ENCODE measurements at places on chromosomes 5 and 9.

DNA sequence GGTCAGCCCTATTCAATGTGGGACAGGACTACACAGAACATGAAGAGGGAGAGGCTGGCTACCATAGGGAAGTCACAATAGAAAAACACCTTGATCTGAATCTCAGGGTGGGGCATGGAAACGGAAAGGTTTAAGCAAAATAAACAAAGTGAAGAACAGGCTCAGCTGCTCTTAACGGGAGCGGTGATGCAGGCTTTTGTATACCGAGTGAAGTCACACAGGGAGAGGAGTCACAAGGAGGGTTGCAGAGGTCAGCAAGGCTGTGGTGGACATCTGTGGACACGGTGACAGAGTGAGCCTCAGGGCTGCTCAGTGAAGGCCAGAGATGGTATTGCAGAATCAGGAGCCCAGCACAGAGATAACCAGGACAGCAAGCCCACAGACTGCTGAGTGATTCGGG is 30.6 kb upstream of the SEMA4D start:
- DNase-seq, result no peak

GRCh38 chr9:35797311-35798109 is 6.1 kb downstream of the NPR2 start:
- no peak for DNase-seq

DNA sequence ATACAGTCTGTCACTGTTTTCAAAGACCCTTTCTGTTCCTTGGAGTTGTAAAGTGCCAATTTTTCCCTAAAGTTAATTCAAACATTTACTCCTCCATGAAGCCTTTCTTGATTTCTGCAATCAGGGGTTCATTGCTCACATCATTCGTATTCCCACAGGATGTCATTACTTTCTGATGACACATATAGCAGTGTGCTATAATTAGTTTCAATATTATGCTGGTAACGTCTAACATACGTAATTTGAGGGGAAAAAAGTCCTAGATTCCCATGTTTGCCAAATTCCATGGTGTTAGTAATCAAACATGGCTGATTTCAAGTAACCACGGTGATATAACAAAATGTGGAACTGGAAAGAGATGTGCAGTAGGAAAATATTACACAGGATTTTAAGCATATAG is 468.2 kb upstream of the MEF2C start:
- DNase-seq, result no peak

DNA sequence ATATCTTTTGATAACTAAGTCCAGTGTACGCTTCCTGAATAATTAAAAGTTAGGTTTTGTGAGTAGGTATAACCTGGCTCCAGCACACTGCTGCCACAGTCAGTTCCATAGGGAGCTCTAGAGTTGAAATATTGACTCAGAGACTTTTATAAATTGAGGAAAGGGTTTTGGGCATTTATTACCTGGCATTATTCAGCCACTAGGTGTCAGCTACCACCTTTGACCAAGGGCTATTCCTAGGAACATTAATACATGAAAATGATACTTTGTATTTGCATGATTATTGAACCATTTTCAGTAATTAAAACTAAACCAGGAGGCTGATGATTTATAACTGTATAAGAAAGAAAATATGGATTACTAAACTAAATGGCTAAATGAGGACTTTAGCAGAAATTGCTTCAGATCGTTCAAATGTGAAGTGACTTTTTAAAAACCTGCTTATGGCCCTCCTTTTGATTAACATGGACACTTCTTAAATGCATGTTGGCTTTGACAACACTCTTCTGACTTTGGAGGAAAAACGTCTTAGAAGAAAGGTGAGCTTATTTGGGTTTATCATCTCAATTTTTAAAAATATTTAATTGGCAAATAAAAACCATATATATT is 83.0 kb downstream of the SMC2 start:
- DNase-seq, result no peak

- DNase-seq, result peak; percentile 29
Observed at GRCh38 chr9:128159522-128159783, 612 bp upstream of the BBLN start.

- DNase-seq, result no peak
Observed at GRCh38 chr5:114249823-114250222, 112.0 kb upstream of the KCNN2 start.

DNA sequence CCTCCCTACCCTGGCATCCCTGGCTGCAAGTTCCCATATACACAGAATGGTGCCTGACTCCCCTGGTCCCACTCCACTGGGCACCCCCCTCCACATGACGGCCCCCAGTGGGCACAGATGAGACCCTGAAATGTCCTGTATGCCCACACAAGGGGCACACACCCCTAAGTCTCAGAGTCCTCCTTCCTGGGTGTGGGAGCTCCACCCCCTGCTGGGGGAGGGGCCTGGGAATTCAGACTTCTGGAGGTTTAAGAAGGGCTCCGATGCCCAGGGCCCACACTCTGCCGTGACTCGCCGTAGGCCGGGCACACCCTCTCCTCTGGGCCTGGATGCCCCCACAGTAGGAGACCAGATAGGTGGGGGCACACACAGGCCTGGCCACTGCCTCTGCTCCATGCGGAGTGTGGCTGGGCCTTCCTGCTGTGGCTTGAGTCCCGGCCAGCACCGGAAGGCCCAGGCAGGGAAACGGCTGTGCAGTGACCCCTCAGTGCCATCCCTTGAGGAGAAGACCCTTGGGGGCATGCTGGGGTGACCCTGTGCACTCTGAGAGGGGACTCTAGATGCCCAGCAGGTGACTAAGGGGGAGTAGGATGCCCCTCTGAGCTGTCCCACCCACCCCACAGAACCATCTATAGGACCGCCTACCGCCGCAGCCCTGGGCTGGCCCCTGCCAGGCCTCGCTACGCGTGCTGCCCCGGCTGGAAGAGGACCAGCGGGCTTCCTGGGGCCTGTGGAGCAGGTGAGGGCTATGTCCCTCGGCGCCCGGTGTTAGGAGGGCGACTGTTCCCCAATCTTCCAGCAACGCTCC is 6.5 kb downstream of the EGFL7 start:
- no peak for DNase-seq

- DNase-seq, result no peak
Observed at GRCh38 chr5:74647096-74647495, 6.6 kb upstream of the ENC1 start.

GRCh38 chr5:171310212-171310818 is 1.3 kb downstream of the TLX3 start:
- DNase-seq, result no peak

DNA sequence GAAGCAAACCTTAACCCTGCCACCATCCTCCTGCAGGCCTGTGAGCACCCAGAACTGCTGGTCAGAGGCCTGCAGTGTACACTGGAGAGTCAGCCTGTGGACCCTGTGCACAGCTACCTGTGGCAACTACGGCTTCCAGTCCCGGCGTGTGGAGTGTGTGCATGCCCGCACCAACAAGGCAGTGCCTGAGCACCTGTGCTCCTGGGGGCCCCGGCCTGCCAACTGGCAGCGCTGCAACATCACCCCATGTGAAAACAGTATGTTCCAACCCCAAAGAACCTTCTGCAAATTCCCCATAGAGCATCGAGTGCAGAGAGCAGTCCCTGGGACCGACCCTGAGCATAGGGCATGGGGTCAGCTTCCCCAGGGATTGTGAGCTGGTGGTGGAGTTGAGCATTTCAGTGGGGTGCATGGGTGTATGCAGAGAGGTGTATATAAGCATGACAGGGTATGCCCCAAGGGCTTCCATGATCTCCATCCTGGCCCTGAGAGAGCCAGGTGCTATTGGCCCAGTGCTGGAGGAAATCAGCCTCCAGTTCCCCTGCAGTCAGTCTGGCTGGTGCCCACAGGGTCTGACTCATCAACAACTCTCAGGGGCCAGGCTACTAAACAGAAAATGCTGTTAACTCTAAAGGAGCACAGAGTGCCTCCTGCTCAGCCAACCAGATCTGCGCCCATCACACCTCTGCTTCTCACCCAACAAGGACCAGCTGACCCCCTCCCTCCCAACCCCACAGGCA is 126.2 kb downstream of the SAXO1 start:
- no peak for DNase-seq

DNA sequence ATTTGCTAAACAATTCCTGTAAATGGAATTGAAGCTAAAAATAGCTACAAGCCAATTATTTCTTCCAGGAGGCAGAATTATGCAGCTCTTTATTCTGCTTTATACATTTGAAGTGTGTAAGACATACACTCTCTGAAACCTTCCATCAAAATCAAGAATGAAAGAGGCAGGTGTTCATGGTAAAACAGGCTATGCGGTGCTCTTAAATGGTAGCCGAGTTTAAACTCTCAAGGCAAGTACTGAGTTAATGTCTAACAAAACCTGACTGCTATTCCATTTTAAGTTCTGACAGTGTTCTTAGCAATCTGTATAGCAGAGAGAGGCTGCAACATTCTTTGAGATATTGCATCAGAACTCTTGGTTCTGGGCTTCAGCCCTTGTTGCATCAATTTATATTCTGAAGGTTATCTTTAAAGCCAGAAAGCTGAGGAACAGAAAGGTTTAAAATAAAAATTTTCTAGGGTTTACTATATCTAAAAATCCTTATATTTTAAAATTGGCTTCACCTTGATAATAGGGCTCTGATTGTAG is 248.3 kb upstream of the CCNG1 start:
- no peak for DNase-seq

DNA sequence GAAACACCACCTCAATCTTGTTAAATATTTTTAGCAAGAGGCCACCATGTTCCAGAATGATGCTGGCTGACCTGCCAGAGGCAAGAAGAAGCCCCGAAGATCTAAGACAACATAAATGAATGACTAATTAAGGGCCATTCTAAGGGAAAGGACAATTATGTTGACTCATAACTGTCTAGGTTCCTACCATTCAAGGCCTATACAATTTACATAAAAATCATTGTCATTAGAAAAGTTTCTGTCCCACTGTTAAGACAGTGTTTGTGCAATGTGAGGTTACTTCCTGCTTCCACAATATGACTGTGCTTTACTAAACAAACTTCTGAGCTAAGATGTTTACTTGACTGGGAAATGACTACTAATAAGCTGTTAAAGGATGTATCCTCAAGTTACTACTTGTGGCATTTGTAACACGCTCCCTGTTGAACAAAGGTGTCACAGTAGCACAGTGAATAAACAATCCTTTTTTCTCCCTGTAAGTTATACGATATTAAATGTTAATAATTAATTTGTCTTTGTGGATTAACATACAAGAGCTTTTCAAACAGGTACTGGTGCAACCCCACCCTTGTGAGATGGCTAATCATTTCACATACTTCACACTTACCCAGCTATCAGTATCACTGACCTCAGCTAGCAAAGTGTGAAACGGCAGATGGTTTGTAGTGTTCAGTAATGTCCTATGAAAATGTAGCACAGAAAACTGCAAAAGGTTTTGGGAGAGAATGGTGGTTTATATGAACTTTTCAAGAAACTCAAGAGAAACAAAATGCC is 195.8 kb downstream of the EFNA5 start:
- no peak for DNase-seq

DNA sequence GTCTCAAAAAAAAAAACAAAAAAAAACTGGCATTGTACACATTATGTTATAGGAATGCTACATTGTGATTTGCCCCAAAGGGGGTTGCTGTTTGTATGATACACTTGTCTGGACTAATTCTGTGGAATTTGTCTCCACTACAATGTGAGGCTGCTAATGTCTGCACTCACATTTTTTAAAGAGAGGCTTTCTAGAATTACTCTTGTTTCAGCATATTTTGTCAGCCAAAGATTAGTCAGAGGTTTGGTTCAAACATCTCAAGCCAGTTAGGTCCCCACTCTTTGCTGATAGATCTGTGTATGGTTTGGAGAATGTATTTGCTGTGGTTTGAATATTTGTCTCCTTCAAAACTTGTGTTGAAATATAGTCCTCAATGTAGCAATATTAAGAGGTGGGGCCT is 59.3 kb upstream of the ZNF169 start:
- no peak for DNase-seq

GRCh38 chr9:99069546-99069945 is 35.4 kb upstream of the TGFBR1 start:
- DNase-seq, result no peak

GRCh38 chr9:70746316-70746715 is 331.9 kb upstream of the KLF9 start:
- no peak for DNase-seq

- DNase-seq, result no peak
Observed at GRCh38 chr5:149273237-149273636, 1.6 kb downstream of the AFAP1L1 start.

GRCh38 chr9:105639936-105640335 is 22.3 kb upstream of the TAL2 start:
- DNase-seq, result no peak

GRCh38 chr5:71632168-71632567 is 45.0 kb downstream of the MCCC2 start:
- DNase-seq, result no peak

GRCh38 chr5:35188031-35188457 is 42.2 kb downstream of the PRLR start:
- no peak for DNase-seq
